Breast epithelium (tissue), 4 donors: ENCODE measurements at places on chromosomes 13 and 19. TPM values are rescaled to one million over a fixed set of nuclear protein-coding genes. Genes with fewer than 3 reads are reported as not detected.

- H3K27me3 ChIP-seq: no peaks in the 10 kb centered on the region
- no peaks in the 10 kb centered on the region for H3K4me1 ChIP-seq
- no peak overlapping the region for H3K27ac ChIP-seq
- DNase-seq: no peak
- no peaks in the 10 kb centered on the region for H3K36me3 ChIP-seq
- H3K4me3 ChIP-seq: no peak overlapping the region
Measured at GRCh38 chr19:6118043-6118442, 7.7 kb upstream of the RFX2 start.

GRCh38 chr13:85738696-85739320 lies 60.4 kb downstream of the SLITRK6 start:
- no peaks in the 10 kb centered on the region for H3K27me3 ChIP-seq
- H3K36me3 ChIP-seq: no peaks in the 10 kb centered on the region
- H3K4me1 ChIP-seq: no peaks in the 10 kb centered on the region
- no peak overlapping the region for H3K4me3 ChIP-seq
- DNase-seq: no peak
- no peak overlapping the region for H3K27ac ChIP-seq

- no peak overlapping the region for H3K27ac ChIP-seq
- H3K27me3 ChIP-seq: peaks cover 100% of the 10 kb centered on the region
- H3K36me3 ChIP-seq: no peaks in the 10 kb centered on the region
- no peak for DNase-seq
Measured at GRCh38 chr13:99977912-99978798, 3.4 kb upstream of the ZIC2 start.

Gene GDF15
- 60.3 TPM for total RNA-seq

Gene ADM5
- total RNA-seq: 2.9 TPM

Gene CPB2
- total RNA-seq: not detected
